ENCODE measurements at places on chromosomes 6 and 20.

DNA sequence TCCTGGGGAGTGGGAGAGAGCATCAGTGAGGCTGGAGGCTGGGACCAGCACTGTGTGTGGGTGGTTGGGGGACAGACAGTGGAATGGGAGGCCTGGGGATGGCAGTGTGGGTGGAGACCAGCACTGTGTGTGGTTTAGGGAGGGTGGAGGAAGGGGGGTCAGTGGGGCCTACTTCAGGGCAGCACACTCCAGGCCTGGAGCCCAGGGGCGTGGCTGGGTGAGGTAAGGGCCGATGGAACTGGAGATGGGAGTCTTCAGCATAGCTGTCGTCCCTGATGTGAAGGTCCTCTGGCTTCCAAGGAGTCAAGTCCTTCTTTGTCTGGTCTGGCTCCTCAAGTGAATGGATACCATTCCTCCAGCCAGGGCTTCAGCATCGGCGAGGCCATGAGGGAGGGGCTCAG is 18.6 kb downstream of the KCNK17 start:
- DNase-seq = no peak

- DNase-seq = no peak
Observed at GRCh38 chr20:24146231-24146634, 157.7 kb upstream of the GGTLC1 start.

- peak; percentile 81 for DNase-seq
Observed at GRCh38 chr6:147642458-147642857, 134.0 kb downstream of the SAMD5 start.

DNA sequence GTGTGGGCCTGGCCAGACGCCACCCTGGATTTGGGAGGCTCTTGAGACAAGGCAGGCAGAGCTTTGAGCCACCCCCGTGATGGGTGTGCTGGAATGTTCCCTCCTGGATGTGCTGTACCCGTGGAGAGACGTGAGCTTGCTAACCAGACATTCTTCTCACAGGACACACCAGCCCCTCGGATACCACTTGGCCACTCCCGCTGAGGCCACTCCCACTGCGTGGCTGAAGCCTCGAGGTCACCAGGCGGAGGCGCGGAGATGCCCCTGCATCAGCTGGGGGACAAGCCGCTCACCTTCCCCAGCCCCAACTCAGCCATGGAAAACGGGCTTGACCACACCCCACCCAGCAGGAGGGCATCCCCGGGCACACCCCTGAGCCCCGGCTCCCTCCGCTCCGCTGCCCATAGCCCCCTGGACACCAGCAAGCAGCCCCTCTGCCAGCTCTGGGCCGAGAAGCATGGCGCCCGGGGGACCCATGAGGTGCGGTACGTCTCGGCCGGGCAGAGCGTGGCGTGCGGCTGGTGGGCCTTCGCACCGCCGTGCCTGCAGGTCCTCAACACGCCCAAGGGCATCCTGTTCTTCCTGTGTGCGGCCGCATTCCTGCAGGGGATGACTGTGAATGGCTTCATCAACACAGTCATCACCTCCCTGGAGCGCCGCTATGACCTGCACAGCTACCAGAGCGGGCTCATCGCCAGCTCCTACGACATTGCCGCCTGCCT is 14.1 kb downstream of the SLCO4A1 start:
- DNase-seq = no peak

GRCh38 chr6:19317431-19317986 is 519.7 kb upstream of the ID4 start:
- DNase-seq = no peak

- DNase-seq = no peak
Observed at GRCh38 chr20:18543216-18543615, 24.0 kb upstream of the SMIM26 start.

DNA sequence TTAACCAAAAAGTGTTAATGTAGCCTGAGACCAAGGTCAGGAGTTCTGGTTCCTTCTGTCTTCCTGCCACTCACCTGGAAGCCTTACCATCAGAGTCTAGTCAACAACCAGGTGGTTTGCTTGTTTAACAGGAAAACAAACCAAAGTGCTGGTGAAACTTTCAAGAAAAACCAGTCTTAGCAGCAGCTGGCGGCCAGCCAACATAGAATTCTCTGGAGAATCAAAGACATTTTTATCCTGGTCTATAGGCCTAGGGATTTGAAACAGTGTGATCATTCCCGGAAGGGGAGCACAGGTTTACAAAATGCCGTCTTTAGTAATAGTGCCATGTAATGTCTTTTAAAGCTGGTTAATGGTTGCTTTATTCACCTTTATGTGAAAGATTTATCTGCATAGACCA is 146.6 kb upstream of the AKIRIN2 start:
- no peak for DNase-seq

DNA sequence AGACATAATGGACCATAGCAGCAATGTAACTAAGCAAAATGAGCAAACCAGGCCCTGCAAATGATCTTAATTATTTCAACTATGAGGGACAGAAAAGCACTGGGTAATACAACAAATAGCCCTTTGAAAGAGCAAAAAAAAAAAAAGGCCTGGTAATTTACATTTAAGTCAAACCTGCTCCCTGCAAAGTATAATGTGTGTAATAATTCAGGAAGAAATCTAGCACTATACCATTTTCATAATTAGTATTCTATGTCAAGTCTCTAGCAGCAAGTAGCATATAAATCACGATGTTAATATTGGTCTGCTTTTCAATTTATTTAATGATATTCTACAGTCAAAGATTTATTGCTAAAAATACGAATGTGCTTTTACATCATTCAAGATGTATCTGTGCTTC is 489.6 kb downstream of the BMP2 start:
- DNase-seq = no peak

DNA sequence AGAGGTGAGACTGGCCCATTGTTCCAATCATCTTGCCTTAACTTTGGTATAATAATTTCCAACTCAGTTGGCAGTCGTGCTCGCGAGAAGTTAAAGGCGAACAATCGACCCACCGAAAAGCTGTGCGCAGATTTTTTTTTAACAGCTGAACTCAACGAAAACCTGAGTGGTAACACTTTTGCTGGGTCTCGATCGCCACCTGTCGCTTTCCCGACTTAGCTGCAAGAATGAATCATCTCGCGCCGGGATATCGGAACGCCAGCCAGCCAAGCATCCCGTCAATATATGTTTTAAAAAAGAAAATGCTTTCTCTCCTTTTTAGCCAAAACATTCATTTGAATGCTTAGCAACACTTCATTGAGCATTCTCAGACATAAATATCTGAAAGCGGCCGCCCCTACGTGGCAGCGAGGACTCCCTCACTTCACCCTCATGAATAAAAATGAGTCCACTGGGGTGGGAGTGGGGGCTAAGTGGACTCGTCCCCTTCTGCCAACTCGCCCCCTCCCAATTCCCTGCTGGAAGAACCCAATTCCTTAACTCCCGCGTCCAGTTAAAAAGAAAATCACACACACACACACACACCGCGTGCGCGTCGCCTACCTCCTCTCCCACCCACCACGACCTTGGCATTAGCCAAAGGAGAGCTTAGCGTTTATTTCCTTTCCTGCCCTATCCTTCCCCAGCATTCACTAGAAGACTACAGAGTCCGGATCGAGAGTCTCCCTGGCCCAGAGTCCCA is 1.5 kb downstream of the COL12A1 start:
- DNase-seq = peak; percentile 87

- DNase-seq = no peak
Observed at GRCh38 chr20:63744574-63745423, 5.2 kb downstream of the SLC2A4RG start.

GRCh38 chr6:20483887-20484497 is 50.3 kb upstream of the CDKAL1 start:
- no peak for DNase-seq

DNA sequence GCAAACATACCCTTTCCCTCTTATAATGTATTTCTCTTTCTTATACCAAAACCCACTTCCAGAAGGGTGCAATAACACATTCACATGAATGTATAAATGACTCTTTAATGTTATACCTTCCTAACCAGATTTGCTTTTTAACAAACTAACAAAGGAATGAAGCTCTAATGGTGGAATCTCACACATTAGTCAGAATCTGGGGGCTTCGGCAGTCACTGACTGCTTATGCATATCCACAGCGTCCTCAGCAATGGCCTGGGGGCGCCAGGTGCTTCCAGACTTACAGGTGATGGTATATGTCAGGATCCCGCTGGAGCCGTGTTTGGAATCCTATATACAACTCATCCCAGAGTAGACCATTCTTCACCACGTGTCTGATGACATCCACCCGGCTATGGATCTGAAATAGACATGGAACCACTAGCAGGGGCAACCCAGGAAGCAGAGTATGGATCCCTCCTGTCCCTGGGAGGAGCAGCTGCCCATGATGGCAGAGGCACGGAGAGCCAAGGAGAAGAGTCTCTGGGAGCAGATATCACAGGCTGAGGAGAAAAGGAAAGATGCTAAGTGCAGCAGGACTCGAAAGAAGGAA is 150.8 kb upstream of the RIPOR2 start:
- DNase-seq = no peak

GRCh38 chr20:60107621-60108390 is 149.6 kb downstream of the CDH26 start:
- no peak for DNase-seq

DNA sequence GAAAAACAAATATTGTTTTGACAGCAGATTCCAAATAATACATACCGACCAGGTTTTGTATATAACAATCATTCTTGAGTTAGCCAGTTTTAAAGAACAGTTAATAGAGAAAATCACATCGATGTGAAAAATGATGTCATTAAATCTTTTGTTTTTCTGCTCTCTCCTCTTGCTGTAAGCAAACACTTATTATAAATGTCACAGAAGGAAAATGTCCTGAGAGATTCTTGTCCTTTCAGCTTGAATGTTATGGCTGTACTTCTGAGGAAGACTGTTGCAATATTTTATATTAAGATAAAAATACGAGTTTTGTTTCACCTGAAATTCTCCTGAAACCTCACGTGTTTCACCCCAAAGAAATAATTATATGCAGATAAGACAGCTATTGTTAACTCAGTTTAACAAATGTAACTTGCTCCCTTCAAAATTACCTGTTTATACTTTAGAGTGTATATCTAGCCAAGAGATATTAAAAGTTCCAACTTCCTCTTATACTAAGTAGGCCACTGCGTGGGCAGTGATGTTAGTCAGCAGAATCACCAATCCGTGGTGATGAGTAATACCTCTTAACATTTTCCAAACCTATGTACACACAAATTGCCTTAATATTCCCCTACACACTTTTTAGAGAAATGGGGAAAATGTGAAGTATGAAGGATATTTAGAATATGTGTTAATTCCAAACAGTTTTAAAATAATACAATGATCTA is 1111.4 kb upstream of the CITED2 start:
- DNase-seq = peak; percentile 95

DNA sequence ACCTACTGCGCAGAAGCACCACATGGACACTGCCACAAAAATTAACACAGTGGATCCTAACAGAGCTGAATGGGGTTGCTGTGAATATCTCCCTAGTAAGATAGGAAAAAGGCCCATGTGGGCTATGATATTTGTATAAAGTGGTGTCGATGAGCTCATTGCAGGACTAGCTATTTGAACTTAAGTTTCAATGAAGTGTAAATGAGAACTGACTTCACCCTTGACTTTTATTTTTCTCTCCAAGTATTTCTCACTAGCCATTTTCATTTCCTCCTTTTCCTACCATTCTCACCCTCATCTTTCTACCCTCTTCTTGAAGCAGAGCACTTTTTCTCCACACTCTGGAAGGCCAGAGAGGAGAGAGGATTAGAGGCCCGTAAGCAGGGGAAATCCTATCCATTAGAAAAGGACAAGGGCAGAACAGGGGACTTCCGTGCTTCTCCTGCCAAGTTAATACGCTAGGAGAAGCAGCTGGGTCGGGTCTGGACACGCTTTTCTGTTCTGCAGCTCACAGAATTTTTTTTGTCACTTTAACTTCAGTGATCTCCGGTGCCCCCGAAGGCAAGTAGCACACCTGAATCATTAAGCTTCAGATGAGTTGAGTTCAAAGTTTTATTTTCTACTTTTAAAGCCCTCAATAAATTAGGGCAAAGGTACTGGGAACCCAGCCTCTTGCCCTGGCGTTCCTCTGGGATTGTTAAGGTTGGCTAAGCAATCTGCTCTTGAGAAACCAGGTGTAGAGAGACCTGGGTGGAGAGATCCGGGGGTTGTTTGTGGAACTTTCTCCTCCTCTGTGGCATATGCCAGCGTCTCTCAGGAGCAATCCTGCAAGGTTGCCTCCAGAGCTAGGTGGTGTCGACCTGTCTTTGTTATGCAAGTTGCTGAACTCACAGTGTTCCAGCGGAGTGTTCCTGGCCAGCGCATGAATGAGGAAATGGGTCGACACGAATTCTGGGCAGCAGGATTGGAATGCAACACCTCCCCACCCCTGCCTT is 56.2 kb upstream of the ARID1B start:
- no peak for DNase-seq

DNA sequence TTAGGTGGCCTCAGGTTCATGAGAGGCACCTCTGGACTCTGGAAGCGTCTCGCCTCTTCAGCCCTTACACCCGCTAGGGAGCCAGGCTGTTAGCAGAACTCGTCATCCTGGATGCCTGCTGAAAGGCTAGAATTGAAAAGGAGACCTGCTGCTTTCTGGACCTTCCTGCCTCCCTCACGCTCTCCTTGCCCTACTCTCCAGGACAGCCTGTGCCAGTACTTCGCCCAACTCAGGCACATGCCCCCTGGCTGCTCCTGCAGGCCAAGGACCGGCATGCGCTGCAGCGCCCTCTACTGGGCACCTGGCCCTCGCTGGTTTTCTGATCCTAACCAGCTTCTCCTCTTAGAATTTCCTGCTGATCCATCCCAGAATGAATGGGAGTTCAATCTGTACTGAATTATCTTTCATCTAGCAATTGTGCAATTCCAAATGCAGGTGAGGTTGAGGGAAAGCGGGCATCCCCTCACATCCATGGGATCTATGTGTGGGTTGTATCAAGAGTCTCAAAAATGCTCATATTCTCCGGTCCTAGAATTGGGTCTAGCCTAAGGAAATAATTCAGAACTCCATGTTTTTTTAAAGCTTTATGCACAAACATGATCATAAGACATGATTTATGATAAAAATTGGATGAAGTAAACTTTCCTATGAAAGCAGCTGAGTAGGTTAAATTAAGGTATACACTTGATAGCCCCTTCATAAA is 78.0 kb downstream of the PTPN1 start:
- DNase-seq = no peak

DNA sequence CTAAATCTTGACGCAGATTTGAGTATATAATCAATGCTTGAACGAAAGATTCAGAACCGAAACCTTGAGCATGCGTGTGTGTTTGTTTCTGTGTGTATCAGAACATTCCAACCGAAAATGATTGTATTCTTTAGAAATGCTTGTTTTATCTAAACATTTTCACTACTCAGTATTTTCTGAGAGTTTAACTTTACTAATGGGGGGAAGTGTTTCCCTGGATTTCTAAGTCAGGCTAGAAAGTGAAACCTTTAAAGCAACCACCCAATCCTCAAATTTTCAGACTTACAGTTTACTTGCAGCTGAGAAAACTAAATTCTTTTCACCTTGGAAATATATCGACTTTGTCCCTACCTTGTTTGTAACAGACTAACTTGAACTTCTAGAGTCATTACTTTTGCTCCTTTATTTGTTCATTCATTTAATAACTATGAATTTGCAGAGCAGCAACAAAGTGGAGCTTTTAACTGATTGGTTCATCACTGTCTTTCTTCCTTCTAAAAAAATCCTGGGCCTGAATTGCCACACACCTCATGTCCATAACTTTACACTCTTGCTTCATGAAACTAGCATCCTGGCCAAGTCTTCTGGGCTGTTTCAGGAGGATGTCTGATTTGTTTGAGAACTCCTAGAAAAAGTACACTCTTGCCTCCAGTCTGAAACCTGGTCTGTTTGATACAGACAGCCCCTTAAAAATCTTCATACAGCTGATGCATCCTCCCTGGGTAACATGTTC is 77.8 kb upstream of the XRN2 start:
- no peak for DNase-seq
